ENCODE measurements at places on chromosomes 12 and 14.

DNA sequence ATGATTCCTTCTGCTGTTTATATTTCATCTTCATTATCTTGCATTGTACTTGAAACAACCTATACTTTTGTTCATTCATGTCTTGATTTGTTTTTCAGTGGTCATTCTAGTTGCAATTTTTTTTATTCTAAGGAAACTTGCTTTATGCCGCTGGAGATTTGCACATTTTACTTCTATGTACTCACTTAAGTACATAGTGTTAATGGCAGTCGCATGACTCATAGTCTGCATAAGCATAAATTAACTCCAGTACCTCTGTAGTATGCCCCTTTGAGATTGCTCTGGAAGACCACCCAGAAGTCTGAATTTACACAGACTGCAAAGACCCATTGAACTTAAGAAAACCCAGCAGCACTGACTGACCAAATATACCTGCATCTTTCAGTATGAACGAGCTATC lies 77.0 kb downstream of the MSRB3 start:
- DNase-seq, result no peak

DNA sequence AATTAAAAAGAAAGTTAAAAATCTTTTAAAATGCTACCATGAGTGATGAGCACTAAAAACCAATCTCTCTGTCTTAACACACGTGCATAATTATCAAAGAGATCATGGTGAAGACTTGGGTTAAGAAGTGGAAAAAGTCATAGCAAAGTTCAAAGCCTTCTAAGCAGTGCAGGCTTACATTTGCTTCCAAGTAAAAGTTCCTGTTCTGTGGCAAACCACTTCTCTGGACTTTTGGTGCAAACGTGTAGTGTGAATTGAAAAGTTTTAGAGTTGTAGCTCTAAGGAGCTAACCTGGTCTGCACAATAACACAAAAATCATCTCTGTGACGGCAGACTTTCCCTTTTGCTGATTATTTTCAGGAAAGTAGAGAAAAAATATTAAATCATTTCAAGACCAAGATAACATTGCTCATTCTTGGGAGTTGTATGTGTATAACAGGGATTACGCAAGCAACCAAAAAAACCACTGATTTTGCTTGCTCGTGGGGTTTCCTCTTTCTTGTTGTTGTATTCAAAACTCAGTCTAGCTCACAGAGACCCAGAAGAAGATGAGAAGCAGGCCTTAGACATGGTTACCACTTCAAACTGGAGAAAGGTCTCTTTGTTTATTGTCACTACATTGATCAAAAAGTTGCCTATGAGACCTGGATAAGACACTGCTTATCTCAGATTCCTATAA lies 2.3 kb upstream of the GLIPR1 start:
- no peak for DNase-seq

DNA sequence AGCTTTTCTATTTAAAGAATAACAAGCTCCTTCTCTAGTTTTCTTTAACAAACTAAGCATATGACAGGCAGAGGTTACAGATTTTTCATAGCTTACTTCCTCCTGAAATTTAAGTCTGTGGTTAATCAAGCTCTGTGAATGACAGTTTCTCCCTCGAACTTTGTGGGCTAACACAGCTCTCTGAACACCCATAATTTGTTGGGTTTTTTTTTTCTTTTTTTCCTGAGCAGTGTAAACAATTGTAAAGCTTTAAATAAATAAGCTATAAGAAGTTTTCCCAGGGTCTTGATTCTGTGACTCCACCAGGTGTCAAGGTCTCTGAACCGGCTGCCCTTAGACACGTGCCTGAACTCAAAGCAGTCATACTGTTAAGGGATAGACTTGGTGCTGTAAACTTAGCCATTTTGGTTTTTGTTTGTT lies 128.1 kb upstream of the AMIGO2 start:
- DNase-seq, result no peak

DNA sequence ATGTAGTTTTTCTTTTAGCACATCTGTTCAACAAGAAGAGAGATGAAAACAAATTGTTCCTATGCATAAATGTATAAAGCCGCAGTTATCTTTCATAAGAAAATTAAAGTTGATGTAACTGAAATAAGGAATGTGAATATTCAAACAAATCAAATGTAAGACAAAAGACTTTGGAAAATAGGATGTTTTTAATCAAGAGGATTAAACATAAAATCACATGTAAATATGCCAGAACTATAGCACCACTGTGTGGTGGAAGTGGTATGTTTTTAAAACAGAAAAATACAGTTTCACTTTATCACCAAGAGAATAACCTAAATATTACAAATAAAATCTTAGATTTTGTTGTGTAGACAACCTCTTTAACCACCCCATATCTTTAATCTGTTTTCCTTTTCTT lies 40.4 kb downstream of the CAPS2 start:
- no peak for DNase-seq
